NCI-H460 (cell line): ENCODE measurements at places on chromosomes 7 and 10. TPM values are rescaled to one million over a fixed set of nuclear protein-coding genes. Genes with fewer than 3 reads are reported as not detected.

OR13A1 gene
- total RNA-seq = not detected in 2 replicates

UNC5B gene
- total RNA-seq = 50.9 and 55.2 TPM in 2 replicates

DNA sequence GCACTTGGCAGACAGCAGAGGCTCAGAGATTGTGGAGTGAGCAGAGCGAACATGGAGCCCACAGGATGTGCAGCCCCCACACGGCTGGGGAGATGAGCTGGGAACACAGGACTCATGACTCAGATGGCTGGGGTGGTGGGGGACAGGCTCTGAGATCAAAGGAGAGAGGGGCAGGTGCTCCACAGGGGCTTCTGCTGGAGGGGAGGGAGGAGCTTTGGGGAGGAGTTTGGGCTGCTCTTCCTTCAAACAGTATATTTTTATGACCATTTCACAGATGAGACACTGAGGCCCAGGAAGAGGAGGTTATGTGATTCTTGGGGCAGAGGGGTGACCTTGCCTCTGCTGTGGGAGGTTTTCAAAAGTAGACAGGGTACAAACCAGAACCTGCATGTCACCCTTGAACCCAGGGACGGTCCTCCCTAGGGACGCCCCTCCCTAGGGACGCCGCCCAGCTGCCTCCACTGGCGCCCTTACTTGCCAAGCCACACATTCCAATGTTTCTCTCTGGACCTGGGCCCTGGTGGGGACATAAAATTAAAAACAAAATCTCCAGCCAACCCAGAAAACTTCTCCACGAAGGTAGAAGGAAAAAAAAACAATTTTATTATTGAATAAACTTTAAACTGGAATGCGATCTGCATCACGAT is 981 bp upstream of the CRYGN start:
- DNase-seq = no peak

DNA sequence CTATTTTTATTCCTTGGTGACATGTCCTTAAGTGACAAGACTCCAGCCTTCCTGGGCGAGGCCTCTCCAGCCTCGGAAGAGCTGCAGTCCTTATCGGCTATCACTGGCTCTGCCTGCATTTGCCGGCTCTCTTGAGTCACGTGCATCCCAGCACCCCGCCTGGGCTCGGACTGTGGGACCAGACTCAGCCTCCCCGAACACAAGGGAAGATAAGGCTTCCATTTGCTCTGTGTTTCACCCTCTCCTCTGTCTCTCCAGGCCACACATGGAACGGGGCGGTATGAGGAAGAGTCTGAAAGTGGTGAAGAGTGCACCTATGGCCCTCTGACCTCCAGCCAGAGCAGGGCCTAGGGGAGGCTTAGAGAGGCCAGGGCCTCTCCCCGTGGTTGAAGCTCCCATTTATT is 4.7 kb downstream of the GDF2 start:
- DNase-seq = no peak

KCNH2 gene
- total RNA-seq = 0.27 and 0.58 TPM in 2 replicates

DNA sequence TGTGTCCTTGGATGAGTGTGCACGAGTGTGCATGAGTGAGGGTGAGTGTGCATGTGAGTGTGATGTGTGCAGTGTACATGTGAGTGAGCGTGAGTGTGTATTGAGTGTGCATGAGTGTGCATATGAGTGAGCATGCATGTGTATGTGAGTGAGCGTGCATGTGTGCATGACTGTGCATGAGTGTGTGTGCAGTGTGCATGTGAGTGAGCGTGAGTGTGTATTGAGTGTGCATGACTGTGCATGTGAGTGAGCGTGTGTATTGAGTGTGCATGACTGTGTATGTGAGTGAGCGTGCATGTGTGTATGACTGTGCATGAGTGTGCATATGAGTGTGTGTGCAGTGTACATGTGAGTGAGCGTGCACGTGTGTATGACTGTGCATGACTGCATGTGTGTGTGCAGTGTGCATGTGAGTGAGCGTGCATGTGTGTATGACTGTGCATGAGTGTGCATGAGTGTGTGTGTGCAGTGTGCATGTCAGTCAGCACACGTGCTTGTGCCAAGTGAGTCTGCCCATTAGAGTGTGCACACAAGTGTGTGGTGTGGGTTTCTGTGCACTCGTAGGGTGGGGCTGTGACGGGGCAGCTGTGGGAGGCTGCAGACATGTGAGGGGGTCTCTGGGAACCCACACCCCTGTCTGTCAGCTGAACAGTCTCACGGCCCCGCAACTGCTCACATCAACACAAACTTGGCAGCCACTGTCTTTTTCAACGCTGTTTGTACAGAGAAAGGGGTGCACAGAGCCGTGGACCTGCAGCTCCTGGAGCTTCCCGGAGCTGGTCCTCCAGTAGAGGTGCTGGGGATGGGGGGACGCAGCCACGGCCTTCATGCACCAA is 14.8 kb downstream of the FOXL3 start:
- no peak for DNase-seq

GRCh38 chr7:67343572-67343971 is 346.9 kb downstream of the TYW1 start:
- no peak for DNase-seq
